Stimulated activated CD4-positive, alpha-beta T cell treated with anti-CD3 and anti-CD28 coated beads, Interleukin-4, amount 100 ng/mL, for 24 hours (primary cell): ENCODE measurements at places on chromosomes 6 and 20.

- no peak for DNase-seq
Observed at GRCh38 chr20:62766716-62767115, 29.6 kb upstream of the MRGBP start.

DNA sequence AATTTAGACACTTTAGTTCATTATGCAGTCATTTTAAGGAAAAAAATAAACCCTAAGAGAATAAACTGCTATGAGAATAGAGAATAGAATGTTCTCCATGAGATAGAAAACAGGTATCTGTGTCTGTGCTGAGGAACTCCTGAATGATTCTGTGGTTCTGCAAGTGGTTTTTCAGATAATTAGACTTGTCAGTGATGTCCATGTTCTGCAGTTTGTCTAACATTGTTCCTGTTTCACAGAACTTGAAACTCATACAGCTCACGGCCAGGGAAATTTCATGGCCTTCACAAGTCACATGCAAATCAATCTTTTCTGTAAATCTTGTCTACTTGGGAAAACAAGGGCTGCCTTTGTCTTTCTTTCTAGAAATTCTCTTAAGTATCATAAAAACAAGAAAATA, 73.4 kb upstream of the HMGCLL1 start:
- no peak for DNase-seq

- no peak for DNase-seq
Observed at GRCh38 chr20:12942123-12942522, 66.6 kb upstream of the SPTLC3 start.

DNA sequence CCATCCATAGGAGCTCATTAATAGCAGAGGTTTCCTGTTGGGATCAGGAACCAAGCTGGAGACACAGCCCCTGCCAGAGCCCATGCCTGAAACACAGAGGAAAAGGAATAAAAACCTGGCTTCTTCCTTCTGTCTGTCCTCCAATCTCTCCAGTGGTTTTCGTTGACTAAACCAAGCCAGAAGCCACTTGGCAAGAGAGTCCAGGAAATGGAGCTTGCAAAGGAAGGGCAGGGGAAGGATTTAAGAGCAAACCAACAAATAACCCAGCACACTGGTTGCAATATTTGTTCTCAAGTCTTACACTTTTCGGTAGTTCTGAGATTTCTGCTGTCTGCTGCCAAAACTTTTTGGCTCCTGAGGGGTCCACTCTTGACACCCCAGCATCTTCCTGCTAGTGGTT, 137.0 kb upstream of the BMP2 start:
- no peak for DNase-seq

DNA sequence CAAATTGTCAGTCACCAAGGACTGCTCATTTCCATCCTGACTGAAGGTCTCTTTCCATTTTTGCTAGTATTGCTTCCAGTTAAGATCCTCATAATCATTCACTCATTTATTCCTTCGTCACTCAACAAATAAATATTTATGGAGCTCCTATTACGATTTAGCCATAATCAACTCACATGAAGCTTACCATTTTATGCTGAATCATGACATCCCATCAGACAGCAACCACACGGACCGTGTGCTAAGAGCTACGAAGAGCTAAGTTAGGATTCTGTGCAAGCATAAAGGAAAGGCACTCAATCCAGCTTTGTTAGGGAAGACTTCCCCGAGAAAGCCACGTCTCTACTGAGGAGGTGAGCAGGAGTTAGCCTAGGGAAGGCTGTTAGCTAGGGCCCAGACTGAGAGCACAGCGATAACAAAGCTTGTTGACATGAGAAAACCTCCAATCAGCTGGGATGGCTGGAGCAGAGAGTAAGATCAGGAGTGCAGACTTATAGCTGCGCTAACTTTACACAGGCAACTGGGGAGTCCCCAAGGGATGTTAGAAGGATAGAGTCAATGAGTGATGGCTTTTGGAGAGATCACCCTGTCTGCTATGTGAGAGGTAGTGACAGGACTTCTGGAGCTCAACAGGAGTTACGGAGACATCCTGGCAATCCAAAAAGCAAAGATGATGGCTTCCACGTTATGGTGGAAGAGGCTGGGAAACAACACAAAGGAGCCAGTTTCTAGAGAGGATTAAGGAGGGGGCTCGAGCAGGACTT, 2.6 kb upstream of the GID8 start:
- no peak for DNase-seq

- no peak for DNase-seq
Observed at GRCh38 chr6:147167576-147168461, 36.4 kb upstream of the STXBP5 start.

DNA sequence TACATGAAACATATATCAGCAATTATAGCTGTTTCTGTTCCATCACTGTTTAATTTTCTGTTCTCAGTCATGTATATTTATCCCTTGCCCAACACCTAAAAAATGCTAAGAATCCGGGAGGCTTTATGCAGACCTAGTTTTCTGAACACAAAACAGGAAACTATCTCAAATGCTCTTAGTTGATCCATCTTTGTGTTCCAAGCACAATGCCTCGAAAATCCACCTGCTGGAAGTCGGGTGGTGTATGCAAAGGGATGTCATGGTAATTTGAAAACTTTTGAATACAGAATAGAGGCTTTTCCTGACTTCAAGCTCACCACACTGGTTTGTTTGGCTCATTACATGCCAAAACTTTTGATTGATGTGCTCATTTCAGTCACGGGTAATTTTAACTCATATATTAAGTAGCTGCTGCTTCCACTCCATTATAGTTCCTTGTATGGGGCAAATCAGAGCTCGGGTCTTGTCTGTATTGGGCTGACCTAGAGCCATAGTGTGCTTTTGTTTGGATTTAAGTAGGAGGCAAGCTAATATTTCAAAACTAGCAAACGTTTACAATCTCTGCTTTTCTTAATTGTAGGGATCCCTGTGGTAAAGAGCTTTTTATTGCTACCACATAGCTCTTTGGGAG, 646.5 kb upstream of the EPHA7 start:
- DNase-seq, result no peak

DNA sequence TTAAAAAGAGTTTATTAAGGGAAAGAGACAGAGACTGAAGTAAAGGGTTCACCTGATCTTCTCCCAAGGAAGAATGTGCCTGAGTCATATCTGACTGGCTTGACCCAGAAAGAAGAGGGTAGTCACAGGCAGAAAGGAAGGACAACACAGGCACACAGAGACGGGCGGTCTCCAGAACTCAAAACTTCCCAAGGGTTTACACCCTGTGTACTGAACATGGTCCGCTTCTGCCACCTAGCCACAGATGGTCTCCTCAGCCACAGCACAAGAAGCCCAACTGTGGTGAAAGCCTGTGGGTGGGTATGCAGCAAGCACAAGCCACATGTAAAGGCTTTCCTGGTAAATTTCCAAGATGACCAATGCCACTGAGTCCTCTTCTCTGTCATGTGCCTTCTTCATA, 17.2 kb downstream of the UNC5CL start:
- DNase-seq, result no peak

DNA sequence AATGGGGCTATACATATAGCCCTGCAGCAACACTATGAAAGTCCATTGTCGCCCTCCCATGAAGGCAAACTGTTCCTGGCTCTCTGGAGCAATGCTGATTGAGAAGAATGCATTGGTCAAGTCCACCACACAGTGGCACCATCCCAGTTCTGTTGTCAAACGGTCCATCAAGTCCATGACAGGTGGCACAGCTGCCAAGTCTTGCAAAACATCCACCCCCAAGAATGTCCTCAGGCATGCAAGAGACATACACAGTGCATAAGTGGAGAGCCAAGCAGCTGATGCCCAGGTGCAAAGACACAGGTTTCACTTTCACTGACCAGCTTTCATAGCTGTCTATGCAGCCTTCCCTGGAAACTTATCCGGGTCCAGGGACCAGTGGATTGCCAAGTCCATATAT, 17.5 kb downstream of the ZNF391 start:
- DNase-seq, result no peak

- no peak for DNase-seq
Observed at GRCh38 chr20:44495257-44495656, 19.6 kb downstream of the TTPAL start.

GRCh38 chr6:99993533-99994251, at the start of gene MCHR2:
MCHR2 (minus strand) TSS chr6:99994223; CDS start chr6:99956147, 38,076 bp downstream.
- DNase-seq, result no peak

- peak; percentile 39 for DNase-seq
Observed at GRCh38 chr6:30061858-30062458, 893 bp downstream of the POLR1H start.

DNA sequence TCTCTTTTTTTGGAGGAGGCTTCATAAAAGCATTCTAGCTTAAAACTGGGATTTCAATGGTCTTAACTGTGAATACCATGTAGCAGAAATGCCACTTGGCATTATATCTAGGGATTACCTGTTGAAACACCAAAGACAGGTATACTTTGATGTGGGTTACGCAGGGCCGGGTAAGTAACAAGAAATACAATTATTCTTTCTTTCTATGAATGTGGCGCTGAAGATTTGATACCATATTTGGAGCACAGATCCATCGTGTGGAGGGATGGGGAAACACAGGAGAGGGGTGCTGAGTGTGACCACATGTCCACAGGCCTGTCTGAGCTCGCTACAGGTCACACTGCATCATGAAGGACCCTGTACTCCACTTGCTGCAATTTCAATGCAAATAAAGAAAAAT, 257.8 kb downstream of the GMPR start:
- DNase-seq, result no peak

DNA sequence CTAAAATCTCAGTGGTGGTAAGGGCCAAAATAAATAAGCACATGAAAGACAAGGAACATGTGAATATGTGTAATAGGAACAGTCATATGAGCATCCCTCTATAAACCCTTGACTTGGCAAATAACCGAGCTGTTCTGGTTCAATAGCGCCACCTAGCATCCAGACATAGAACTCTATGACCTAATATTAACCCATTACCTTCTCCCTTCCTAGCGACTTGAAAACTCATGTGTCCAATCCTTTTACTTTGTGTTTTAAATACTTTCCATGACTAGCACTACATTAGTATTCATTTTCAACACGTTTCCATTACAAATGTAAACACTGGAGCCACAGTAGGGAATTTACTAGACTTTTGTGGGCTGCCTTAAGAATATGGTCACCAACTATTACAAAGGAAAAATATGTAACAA, 279.7 kb downstream of the UST start:
- DNase-seq, result peak; percentile 44

DNA sequence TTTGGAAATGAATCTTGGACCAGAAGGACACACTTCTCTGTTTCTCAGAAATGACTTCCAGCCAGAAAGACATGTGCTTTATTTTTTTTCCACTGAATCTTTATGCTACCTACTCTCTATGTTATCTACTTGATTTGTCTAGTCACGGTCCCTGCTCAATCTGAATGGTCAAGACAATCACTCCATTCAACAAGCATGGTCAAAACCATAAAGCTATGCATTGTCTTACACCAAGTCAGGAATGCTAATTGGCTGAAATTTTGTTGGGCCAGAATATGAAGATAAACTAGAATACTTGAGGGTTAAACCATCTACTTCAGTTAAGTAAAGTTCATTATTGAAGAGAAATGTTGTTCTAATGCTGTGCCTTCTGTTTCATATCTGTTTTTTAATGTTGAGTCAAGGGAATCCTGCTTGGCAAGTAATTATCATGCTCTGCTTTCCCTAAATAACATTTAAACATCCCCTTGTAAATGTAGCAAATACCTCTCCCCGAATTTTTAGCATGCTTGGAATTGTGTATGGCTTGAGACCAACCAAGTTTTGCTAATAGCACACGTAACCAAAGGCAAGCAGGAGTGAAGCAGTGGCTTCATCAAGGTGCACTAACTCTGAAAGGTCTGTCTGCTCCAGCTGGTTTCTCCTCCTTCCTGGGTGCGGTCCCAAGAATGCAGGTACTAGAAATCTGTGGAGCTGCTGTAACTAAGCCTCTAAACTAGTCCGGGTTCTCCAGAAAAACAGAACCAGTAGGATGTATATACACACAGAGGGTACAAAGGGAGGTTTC, 190.3 kb upstream of the CDYL start:
- no peak for DNase-seq

GRCh38 chr6:85062884-85063283, 298.5 kb upstream of the TBX18 start:
- DNase-seq, result no peak

GRCh38 chr6:25875926-25876602, 2.0 kb upstream of the SLC17A3 start:
- DNase-seq, result no peak

- no peak for DNase-seq
Observed at GRCh38 chr6:168609914-168610490, 169.0 kb downstream of the SMOC2 start.

GRCh38 chr6:26494117-26494516, 6.0 kb upstream of the BTN1A1 start:
- no peak for DNase-seq
